Pancreas (tissue), 10 donors: ENCODE measurements at places on chromosomes 11 and 22. TPM values are rescaled to one million over a fixed set of nuclear protein-coding genes. Genes with fewer than 3 reads are reported as not detected.

Gene SMIM38
- polyA plus RNA-seq: 1.5 TPM

Gene DBX1
- not detected for polyA plus RNA-seq

Gene HSPB2
- 0.85 TPM for polyA plus RNA-seq

Gene MPEG1
- 0.92 TPM for polyA plus RNA-seq

Gene NLRP6
- polyA plus RNA-seq: 0.05 TPM

Gene OMP
- not detected for polyA plus RNA-seq

Gene TRIM48
- not detected for polyA plus RNA-seq

Gene MYOD1
- polyA plus RNA-seq: not detected

Gene MS4A3
- polyA plus RNA-seq: not detected

Gene ARAP1
- 69.1 TPM for polyA plus RNA-seq

Gene DNAJB13
- 2.1 TPM for polyA plus RNA-seq

Gene PARVA
- polyA plus RNA-seq: 13.5 TPM

Gene OR4D6
- polyA plus RNA-seq: not detected

Gene CCDC81
- 0.77 TPM for polyA plus RNA-seq

Gene PRG3
- polyA plus RNA-seq: not detected

Gene APIP
- 13.5 TPM for polyA plus RNA-seq

Gene KLHL35
- polyA plus RNA-seq: 2.5 TPM

Gene FAM111B
- 0.15 TPM for polyA plus RNA-seq

Gene RGL4
- 0.42 TPM for polyA plus RNA-seq

Gene CSNK2A3
- 0.19 TPM for polyA plus RNA-seq

Gene KRTAP5-1
- not detected for polyA plus RNA-seq

Gene SNX32
- polyA plus RNA-seq: 0.30 TPM

Gene OR52I2
- not detected for polyA plus RNA-seq

Gene CHADL
- polyA plus RNA-seq: 4.9 TPM

Gene RHBDD3
- 38.2 TPM for polyA plus RNA-seq

Gene RFPL2
- polyA plus RNA-seq: 0.19 TPM

Gene OPCML
- polyA plus RNA-seq: 0.08 TPM

Gene GPHA2
- polyA plus RNA-seq: 4.2 TPM

Gene C11orf87
- not detected for polyA plus RNA-seq

Gene SPI1
- 7.6 TPM for polyA plus RNA-seq

Gene MMP8
- 0.08 TPM for polyA plus RNA-seq

Gene PLAAT3
- 26.7 TPM for polyA plus RNA-seq

Gene PLEKHA7
- polyA plus RNA-seq: 21.3 TPM

Gene RAB39A
- polyA plus RNA-seq: 0.21 TPM

Gene CRYBA4
- not detected for polyA plus RNA-seq

Gene XNDC1N
- polyA plus RNA-seq: 3.8 TPM

Gene TMEM86A
- polyA plus RNA-seq: 2.4 TPM

Gene CCDC15
- polyA plus RNA-seq: 0.80 TPM

Gene C11orf42
- polyA plus RNA-seq: not detected

Gene THAP7
- 52.1 TPM for polyA plus RNA-seq

Gene TMEM258
- polyA plus RNA-seq: 87.4 TPM

Gene OR52A1
- polyA plus RNA-seq: not detected

Gene OSBP2
- 1.9 TPM for polyA plus RNA-seq

Gene OR52W1
- polyA plus RNA-seq: not detected
